ENCODE measurements at places on chromosomes 5 and 9. TPM values are rescaled to one million over a fixed set of nuclear protein-coding genes. Genes with fewer than 3 reads are reported as not detected.

Gene RC3H2
- total RNA-seq = 32.6 TPM

Gene SV2C
- under 0.01 TPM for total RNA-seq

Gene NR4A3
- total RNA-seq = 5.1 TPM

Gene BARHL1
- not detected for total RNA-seq

Gene ZNF366
- total RNA-seq = under 0.01 TPM

Gene CENPP
- 3.0 TPM for total RNA-seq

Gene ADAMTSL1
- total RNA-seq = under 0.01 TPM

Gene ESM1
- under 0.01 TPM for total RNA-seq

Gene CDC14B
- 7.5 TPM for total RNA-seq

Gene GABRA1
- not detected for total RNA-seq

Gene TMEM171
- total RNA-seq = not detected

Gene FRMD3
- 0.27 TPM for total RNA-seq

Gene PCDHGB5
- total RNA-seq = 2.4 TPM

Gene MYMK
- not detected for total RNA-seq

Gene SLIT3
- under 0.01 TPM for total RNA-seq

Gene OLFML2A
- total RNA-seq = 1.9 TPM

GRCh38 chr9:6054280-6055099 is 39.1 kb upstream of the RANBP6 start:
- DNase-seq = peak; percentile 32

DNA sequence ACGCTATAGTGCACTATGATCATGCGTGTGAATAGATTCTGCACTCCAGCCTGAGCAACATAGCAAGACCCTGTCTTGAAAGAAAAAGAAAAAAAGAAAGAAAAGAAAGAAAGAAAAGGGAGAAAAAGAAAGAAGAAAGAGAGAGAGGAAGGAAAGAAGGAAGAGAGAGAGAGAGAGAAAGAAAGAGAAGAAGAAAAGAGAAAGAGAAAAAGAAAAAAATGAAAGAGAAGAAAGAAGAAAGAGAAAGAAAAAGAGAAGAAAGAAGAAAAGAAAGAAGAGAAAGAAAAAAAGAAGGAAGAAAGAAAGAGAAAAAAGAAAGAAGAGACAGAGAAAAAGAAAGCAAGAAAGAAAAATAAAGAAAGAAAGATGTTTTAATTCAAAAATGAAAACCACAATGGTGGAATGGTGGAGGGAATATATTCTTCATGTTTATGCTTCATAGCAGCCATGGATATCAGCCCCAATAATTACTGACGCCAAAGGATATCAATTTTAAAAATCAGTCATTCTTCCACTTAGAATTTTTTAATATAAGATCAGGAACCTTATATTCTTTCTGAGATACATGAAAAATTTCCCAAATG is 168.7 kb upstream of the TBCA start:
- DNase-seq = no peak

- DNase-seq = no peak
Observed at GRCh38 chr9:131396626-131397025, 2.7 kb downstream of the PRRC2B start.

- DNase-seq = no peak
Observed at GRCh38 chr5:32170303-32171151, 3.6 kb downstream of the GOLPH3 start.

DNA sequence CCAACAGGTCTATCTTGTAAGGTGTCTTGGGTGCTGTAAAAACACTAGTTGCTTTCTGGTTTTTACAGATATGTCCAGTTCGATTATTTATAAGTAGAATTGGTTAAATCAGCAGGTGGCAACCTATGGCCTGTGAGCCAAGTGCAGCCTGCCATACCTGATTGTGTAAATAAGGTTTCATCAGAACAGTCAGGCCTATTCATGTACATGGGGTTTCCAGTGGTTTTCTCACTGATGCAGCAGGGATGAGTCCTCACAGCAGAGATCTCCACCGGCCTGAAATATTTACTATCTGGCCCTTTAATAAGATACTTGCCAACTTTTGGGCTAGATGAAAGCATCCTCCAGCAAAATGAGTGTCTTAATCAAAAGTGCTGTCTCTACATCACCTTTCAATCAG is 132.9 kb upstream of the ICE1 start:
- DNase-seq = no peak

- DNase-seq = no peak
Observed at GRCh38 chr5:104126980-104127379, 564.4 kb upstream of the NUDT12 start.

- DNase-seq = no peak
Observed at GRCh38 chr5:58887721-58888409, 305.0 kb downstream of the RAB3C start.

GRCh38 chr5:155631116-155631515 is 617.6 kb downstream of the KIF4B start:
- no peak for DNase-seq

GRCh38 chr9:38408719-38409118 is 15.5 kb downstream of the IGFBPL1 start:
- no peak for DNase-seq

DNA sequence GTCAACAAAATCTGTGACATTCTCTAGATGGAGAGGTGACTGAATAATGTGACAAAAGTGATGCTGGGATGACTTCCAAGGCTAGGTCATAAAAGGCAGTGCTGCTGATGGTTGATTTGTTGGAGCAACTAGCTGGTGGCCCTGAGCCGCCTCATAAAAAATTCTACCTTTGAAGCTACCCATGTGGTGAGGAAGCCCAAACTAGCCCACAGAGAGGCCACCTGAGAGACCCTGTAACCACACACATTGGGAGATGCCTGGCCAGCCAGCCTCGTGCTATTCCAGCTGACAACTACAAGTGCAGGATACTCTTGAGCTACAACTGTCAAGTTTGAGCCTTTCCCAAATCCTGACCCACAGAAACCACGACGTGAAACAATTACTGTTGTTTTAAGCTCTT is 22.7 kb downstream of the CLTA start:
- no peak for DNase-seq

GRCh38 chr9:99416007-99416406 is 193.9 kb downstream of the SEC61B start:
- peak; percentile 12 for DNase-seq

DNA sequence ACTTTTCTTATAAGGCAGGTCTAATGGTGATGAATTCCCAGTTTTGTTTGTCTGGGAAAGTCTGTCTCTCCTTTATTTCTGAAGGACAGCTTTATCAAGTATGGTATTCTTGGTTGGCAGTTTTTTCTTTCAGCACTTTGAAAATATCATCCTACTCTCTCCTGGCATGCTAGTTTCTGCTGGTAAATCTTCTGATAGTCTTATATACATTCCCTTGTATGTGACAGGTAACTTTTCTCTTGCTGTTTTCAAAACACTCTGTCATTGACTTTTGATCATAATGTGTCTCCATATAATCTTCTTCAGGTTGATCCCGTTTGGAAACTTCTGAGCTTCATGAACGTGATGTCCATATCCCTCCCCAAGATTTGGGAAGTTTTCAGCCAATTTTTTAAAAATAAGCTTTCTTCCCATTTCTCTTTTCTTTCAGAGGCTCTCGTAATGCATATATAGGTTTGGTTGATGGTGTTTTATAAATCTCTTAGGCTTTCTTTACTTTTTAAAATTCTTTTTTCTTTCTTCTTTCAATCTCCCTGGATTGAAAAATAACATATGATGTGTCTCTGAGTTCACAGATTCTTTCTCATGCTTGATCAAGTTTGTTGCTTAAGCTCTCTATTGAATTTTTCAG is 22.5 kb upstream of the GRAMD2B start:
- no peak for DNase-seq

- no peak for DNase-seq
Observed at GRCh38 chr5:110817459-110817858, 78.7 kb downstream of the SLC25A46 start.

GRCh38 chr5:135341696-135342550 is 57.1 kb downstream of the MACROH2A1 start:
- no peak for DNase-seq

- DNase-seq = no peak
Observed at GRCh38 chr5:54610197-54610944, 92.8 kb downstream of the SNX18 start.

- no peak for DNase-seq
Observed at GRCh38 chr5:175853573-175854230, 17.7 kb upstream of the CPLX2 start.

GRCh38 chr9:83965350-83966208 is 14.4 kb downstream of the HNRNPK start:
- no peak for DNase-seq

DNA sequence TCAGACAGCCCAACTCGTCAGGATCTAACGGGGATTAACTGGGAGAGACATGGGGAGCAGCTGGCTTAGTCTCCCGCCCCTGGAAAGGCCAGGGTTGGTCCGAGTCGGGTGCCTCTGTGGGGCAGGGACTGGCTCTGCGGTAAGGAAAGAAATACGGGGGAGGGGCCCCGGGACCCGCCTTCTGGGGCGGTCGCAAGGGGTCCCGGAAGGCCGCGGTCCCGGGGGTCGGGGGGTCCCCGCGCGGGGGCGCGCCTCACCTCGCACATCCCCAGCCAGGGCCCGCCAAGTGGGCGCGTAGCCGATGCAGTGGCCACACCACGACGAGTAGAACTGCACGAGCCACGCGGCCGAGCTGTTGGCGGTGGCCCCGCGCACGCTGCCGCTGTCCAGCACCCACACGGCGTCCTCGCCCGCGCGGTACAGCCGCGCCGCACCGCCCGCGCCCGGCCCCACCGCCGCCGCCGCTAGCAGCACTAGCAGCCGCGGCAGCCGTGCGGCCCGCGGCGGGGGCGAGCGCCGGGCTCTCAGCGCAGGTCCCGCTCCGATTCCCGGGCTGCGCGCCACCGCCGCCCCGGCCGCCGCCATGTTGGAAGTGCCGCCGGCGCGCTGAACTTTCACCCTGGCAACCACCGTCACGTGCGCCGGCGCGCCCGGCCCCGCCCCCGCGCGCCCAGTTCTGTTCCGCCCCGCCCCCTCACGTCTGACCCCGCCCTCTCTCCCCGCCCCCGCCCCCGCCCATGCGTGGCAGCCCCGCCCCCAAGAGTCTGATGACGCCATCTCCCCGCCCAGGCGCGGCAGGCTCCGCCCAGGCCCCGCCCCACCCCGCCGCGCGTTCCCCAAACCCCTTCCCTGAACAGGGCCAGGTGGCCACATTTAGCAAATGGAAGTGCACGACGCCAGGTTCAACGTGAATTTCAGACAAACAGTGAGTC is at the start of gene QSOX2:
Gene QSOX2 (minus strand): TSS at position 594 of the 932 bp plus-strand sequence. CDS start 9 bp downstream, at position 585.
- DNase-seq = peak; percentile 82

- DNase-seq = no peak
Observed at GRCh38 chr9:114006931-114007691, 71.0 kb downstream of the AMBP start.

- DNase-seq = no peak
Observed at GRCh38 chr9:136551401-136552116, 5.7 kb upstream of the NOTCH1 start.

- no peak for DNase-seq
Observed at GRCh38 chr9:107862881-107863280, 373.3 kb upstream of the KLF4 start.

DNA sequence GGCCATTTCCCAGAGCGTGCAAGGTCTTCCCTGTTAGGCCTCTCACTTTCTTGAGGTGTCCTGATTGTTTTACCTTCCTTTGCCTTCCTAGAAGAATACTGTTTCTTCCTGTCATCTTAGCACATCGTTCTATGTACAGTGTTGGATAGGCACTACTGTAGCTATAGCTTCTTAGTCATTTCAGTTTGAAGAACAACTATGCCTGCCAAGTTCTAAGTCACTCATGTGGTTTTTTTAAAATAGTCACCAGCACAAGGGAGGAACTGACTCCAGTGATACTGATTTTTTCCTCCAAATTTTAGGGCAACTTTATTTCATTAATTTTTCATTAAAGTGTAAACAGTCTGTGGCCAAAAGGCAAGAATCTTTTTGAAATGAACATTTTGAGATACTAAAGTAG is 122.4 kb upstream of the NR5A1 start:
- no peak for DNase-seq

DNA sequence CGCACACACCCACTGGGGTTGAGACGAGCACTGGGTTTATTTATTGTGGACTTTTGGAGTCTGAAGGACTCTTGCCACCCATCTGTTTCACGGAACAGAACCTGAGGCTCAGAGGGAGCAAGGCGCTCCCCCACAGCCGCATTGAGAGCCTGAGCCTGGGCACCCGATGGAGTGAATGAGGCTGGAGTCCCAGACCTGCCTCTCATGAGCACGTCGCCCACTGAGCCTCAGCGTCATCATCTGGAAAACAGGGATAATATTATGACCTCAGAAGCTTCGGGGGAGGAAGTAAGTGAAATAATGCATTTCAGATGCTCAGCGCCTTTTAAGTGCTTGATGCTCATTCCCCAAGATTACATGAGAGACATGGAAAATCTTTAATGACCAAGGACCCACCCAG is 5.5 kb downstream of the NEK6 start:
- DNase-seq = no peak

DNA sequence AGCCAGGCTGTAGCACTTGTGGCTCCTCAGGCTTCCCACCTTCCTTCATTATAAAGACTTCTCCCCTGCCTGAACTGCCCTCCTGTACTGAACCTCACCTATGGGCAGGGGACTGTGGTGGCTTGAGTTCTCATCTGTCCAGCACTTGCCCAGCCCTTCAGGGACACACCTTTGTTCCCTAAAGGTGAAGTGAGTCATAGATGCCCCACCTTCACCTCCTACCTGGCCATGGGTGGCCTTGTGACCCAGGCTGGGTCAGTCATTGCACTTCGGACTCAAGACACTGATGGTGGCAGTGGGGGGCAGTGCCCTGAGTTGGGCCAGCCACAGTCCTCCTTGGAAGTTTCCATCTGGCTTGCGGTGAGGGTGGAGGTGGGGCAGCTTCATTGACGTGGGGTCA is 26.1 kb upstream of the PSD2 start:
- DNase-seq = no peak

DNA sequence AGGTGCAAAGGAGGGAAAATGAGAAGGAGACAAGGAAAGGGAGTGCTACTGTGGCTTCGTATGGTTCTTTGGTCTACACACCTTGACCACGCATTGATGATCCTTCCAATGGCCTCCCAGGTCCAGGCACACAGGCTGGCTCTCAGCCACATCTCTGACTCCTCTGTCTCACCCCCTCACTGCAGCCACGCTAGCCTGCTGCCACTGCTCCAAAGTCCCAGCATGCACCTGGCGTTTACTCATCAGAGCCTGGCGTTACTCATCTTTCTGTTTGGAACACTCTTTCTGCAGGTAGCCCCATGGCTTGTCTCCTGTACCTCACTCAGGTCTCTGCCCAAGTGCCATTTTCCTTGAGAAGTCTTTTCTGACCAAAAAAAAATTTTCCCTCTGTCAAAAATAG is 195.5 kb downstream of the SNCAIP start:
- no peak for DNase-seq

DNA sequence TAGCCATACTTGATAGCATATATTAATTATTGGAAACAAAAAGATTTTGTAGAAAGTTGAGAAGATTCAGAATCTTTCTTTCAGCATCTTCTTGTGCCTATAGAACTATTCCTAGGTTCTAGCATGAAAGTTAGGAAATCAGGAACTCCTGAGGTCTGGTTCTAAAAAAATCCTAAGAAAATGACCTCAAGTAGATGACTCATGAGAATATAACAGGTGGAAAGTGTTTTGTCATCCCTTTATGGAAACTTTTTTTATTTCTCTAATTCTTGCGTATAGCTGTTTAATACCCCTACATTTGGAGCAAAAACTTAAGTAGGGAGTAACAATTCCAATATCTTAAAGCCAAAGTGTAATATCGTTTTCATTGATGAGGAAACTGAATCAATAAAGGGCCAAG is 574.1 kb downstream of the NR2F1-AS1 start:
- no peak for DNase-seq

GRCh38 chr5:167767795-167768194 is 523.6 kb upstream of the WWC1 start:
- no peak for DNase-seq

Data from hematopoietic multipotent progenitor cell (in vitro differentiated cells).